ENCODE measurements at places on chromosomes 11 and 22. TPM values are rescaled to one million over a fixed set of nuclear protein-coding genes. Genes with fewer than 3 reads are reported as not detected.
A peak's percentile ranks its signal among the peaks of the same experiment; 100 is the strongest.

Gene OR52E8
- total RNA-seq, result not detected

Gene RPS6KA4
- total RNA-seq, result 13.0 TPM

Gene KCNA4
- total RNA-seq, result not detected

Gene OR51A2
- not detected for total RNA-seq

Gene BIRC3
- total RNA-seq, result 5.3 TPM

Gene BACE1-AS
- 6.0 TPM for total RNA-seq

Gene NCF4
- 5.9 TPM for total RNA-seq

Gene EXPH5
- total RNA-seq, result 2.9 TPM

Gene HOATZ
- not detected for total RNA-seq

- no peaks in the 10 kb centered on the region for H3K36me3 ChIP-seq
- H3K27ac ChIP-seq, result no peak overlapping the region
- DNase-seq, result no peak
- no peak overlapping the region for H3K4me3 ChIP-seq
Measured at GRCh38 chr11:128419012-128419767, 168.2 kb downstream of the ETS1 start.

DNA sequence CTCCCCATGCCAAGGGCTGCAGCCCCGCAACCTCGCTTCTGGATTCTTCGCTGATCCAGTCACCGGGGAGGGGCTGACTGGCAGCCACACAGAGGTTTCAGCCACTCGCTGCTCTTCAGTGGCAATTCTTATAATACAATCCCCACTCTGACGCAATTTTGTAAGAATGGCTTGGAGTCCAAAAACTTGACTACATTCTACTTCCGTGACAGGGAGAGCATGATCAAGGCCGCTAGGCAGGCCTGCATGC lies 14.9 kb downstream of the PPM1F start:
- H3K4me3 ChIP-seq, result no peak overlapping the region
- peaks cover 31% of the 10 kb centered on the region for H3K4me1 ChIP-seq
- peak overlapping the region; percentile 91 for H3K27ac ChIP-seq
- no peaks in the 10 kb centered on the region for H3K27me3 ChIP-seq

DNA sequence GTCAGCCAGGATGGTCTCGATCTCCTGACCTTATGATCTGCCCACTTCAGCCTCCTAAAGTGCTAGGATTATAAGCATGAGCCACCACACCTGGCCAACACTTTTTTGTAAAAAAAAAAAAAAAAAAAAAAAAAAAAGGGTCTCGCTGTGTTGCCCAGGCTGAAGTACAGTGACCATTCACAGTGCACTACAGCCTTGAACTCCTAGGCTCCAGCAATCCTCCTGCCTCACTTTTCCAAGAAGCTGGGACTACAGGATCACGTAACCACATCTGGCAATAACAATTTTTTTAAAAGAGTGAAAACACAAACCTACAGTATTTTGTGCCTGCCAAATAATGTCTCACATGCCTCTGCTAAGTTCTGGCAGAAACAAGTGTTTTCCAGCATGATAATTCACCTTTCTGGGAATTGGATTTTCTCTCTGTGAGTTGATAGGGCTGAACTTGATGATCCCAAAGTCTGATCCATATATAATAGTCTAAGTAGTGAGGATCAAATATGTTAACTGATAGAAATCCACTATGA lies 30.6 kb downstream of the ADORA2A start:
- DNase-seq, result no peak
- no peak overlapping the region for H3K4me3 ChIP-seq
- H3K36me3 ChIP-seq, result no peaks in the 10 kb centered on the region

DNA sequence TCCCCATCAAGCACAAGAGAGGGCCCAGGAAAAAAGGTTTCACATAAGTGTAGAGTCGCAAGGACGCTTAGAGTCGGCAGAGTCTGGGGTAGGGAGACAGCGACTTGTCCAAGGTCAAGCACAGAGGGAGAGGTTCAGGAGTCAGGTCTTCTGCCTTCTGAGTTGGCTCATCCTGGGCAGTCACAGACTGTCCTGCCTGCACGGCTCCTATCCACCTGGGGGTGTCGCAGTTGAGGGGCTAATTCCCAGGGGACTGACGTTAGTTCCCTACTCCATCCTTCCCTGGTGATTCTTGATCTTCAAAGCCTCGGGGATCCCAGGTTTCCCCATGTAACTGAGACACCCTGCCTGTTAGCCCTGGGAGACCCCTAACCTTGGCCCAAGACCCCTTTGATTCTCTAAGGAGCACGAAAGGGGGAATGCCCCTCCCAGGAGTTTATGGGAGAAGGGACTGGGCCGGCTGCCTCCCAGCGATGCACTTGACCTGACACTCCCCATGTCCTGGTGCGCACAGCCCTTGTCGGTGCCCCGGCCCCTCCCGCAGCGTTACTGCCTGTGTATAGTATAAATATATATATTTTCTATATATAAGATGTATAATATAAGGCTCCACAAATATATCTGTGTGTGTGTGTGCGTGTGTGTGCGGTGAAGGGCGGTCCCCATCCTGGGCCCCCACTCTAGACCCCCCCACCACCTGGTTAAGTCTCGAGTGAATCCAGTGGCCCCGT lies 14.7 kb upstream of the TAB1 start:
- peaks cover 12% of the 10 kb centered on the region for H3K4me1 ChIP-seq
- peak; percentile 19 for DNase-seq
- no peaks in the 10 kb centered on the region for H3K36me3 ChIP-seq
- H3K27ac ChIP-seq, result no peak overlapping the region

DNA sequence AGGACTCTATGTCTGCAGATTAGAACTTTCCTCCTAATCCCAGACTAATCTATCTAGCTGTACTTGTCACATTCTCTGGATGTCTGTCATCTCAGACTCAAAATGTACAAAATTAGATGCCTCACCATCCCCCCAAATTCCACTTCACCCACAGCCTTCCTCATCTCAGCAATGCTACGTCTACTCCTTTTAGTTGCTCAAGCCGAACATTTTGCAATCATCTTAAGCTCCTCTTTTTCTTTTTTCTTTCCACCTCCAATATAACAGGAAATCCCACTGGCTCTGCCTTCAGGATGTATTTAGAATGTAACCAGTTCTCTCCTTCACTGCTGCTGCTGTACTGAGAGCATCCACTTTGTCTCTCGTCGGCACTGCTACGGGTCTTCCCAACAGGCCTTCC lies 1091.8 kb downstream of the TBC1D22A start:
- H3K4me3 ChIP-seq, result no peak overlapping the region
- H3K27ac ChIP-seq, result no peak overlapping the region
- no peak for DNase-seq

DNA sequence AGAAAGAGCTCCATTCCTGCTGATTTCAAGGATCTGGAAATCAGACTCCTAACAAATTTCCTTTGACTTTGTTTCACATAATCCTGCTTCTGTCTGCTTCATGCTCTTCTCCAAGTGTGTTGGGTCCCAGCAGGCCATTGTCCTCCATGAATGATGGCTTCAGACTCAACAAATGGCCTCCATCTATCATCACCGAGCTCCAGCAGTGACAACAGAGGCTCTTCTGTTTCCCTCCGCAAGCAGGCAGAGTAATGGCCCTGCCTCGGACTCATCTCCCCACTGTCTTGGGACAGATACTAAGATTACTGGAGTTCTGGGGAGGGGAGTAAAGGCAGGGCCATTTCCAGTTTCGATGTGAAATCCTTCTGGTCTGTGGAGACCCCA lies 127.3 kb downstream of the TENM4 start:
- no peak overlapping the region for H3K27ac ChIP-seq
- H3K4me1 ChIP-seq, result no peaks in the 10 kb centered on the region
- no peaks in the 10 kb centered on the region for H3K27me3 ChIP-seq
- DNase-seq, result no peak

GRCh38 chr22:28129319-28129962 lies 210.4 kb upstream of the PITPNB start:
- no peaks in the 10 kb centered on the region for H3K27me3 ChIP-seq
- no peak overlapping the region for H3K27ac ChIP-seq
- no peaks in the 10 kb centered on the region for H3K4me1 ChIP-seq
- no peaks in the 10 kb centered on the region for H3K36me3 ChIP-seq

GRCh38 chr22:25494774-25495173 lies 69.7 kb upstream of the GRK3 start:
- no peaks in the 10 kb centered on the region for H3K36me3 ChIP-seq
- H3K4me1 ChIP-seq, result peaks cover 13% of the 10 kb centered on the region
- no peaks in the 10 kb centered on the region for H3K27me3 ChIP-seq
- no peak for DNase-seq
- H3K4me3 ChIP-seq, result no peak overlapping the region
- H3K27ac ChIP-seq, result no peak overlapping the region

GRCh38 chr11:117823946-117824420 lies 561 bp downstream of the FXYD2 start:
- H3K27ac ChIP-seq, result peak overlapping the region; percentile 88
- peak; percentile 40 for DNase-seq

DNA sequence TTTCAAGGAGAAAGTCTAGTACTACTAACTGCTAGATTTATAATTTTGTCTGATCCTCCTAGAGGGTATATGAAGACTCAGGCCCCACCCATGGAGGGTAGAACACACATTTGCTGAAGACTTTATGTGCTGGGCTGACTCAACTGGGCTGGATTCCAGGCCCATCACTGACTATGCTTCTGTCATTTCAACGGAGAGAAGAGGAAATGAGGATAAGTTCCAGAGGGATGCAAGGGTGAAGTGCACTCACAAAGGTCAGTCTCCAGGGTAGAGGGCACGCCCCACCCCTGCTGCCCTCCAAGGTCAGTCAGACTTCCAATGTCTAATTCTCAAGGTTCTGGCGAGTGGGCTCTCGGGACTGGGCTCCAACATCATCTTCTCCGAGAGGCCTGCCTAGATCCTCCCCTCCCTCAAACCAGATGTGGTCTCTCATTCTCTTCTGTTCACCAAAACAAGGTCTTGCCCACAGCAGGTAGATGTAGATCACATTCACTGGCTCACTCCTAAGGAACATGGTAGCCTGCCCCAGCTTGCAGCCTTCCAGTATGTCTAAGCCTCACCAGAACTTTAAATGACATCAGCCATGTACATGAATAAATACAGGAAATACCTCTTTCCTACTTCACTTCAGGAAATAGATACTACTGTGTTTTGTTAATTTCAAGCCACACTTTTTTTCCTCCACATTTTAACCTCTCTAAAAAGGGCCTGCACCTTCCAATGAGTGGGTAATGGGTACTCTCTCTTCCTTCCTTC lies 7.3 kb upstream of the C11orf86 start:
- H3K27ac ChIP-seq, result no peak overlapping the region
- no peaks in the 10 kb centered on the region for H3K27me3 ChIP-seq
- H3K36me3 ChIP-seq, result no peaks in the 10 kb centered on the region
- DNase-seq, result no peak

- no peaks in the 10 kb centered on the region for H3K27me3 ChIP-seq
- H3K36me3 ChIP-seq, result no peaks in the 10 kb centered on the region
- no peak for DNase-seq
- H3K27ac ChIP-seq, result no peak overlapping the region
- no peak overlapping the region for H3K4me3 ChIP-seq
Measured at GRCh38 chr11:4370166-4370565, 2.0 kb upstream of the OR52B4 start.

DNA sequence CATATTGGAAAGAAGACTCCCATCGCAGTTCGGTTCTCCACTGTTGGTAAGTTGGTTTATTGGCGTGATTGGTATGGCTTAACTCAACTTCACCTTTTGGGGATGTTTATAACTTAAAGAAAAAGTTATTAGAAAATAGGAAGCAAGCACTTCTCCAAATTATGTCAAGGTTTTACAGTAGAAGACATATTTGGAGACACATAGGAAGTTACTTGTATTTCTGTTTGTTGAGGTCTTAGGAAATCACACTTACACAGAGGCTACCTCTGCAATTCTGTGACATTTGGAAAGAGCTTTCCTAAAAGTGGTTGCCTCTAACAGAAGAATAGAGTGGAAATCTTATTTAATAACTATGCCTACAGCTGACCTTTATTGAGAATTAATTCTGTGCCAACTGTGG lies 12.3 kb downstream of the CAT start:
- DNase-seq, result no peak
- no peaks in the 10 kb centered on the region for H3K27me3 ChIP-seq
- peaks cover 9% of the 10 kb centered on the region for H3K36me3 ChIP-seq
- H3K4me1 ChIP-seq, result peaks cover 17% of the 10 kb centered on the region

DNA sequence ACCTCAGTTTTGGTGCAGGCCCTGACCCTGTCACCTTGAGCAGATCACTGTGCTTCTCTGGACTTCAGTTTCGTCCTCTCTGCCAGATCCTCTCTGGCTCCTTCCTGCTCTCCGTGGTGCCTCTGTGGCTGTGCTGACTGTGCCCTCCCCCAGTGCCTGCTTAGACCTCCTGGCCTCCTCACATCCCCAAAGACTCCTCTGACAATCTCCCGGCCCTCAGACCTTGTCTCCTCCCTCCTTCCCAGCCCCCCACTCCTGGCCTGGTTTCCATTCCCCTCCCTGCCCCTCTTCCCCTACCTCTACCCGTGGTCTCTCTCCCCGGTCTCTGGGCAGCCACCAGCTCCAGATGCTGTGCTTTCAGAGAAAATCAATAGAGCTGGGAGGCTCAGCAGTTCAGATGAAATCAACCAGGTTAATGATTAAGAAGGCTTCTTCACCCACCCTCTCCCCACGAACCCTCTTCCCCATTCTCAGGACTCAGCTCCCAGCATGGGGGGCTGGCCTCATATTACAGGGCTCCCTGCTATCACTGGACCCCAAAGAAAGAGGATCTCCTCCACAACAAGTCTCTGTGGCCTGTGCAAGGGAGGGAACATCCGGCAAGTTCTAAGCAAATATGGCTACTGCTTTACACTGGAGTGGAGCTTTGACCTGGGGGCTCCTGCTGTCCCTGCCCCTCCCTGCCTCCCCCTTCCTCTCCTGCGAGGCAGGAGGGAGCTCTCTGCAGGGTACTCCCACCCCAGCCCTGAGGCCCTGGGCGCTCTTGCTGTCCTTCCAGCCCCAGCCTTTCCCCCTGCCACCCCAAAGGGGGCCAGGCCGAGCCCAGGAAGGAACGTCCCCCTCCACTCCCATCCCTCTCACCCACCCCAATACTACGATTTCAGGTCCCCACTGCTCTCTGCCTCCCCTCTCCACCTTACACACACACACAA lies 8.5 kb downstream of the BACE1-AS start:
- peaks cover 91% of the 10 kb centered on the region for H3K4me1 ChIP-seq
- DNase-seq, result peak; percentile 73
- no peaks in the 10 kb centered on the region for H3K36me3 ChIP-seq
